Stimulated activated CD4-positive, alpha-beta T cell treated with anti-CD3 and anti-CD28 coated beads, Interleukin-1b, Interleukin-23, amount 100 ng/mL, for 1 hour (primary cell): ENCODE measurements at places on chromosomes 13 and 19.

- DNase-seq: no peak
Observed at GRCh38 chr13:78401873-78402707, 201.3 kb downstream of the POU4F1 start.

DNA sequence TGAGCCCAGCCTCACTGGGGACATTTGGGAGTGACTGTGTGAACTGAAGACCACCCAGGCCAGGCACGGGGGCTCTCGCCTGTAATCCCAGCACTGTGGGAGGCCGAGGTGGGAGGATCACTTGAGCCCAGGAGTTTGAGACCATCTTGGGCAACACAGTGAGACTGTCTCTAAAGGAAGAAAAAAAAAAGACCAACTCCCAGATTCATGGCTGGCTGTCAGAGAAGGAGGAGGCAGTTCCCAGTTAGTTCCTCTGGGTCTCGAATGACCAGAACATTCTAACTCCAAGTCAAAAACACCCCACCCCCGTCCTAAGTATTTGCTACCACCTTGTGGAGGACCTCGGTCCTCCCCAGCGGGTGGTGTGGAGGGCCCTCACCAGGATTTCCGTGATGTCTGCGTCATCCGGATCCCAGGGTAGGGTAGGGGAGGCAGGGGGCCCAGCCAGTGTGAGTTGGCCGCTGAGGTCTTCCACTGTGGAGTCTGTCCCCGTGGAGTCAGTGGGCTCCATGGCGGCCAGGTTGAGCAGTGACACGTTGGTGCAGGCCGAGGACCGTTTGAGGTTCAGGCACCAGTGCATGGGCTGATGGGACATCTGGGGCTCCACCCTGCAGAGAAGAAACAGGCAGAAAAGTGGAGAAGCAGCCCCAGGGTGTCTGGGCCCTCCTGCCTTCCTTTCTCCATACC, 1.3 kb downstream of the TSKS start:
- no peak for DNase-seq

- no peak for DNase-seq
Observed at GRCh38 chr13:37576601-37577000, 22.0 kb downstream of the POSTN start.

- DNase-seq: no peak
Observed at GRCh38 chr13:41614671-41615527, 157.5 kb downstream of the RGCC start.

GRCh38 chr19:46812977-46813838, 24.8 kb upstream of the SLC1A5 start:
- no peak for DNase-seq

GRCh38 chr19:38130399-38130798, 93.6 kb downstream of the DPF1 start:
- DNase-seq: no peak

DNA sequence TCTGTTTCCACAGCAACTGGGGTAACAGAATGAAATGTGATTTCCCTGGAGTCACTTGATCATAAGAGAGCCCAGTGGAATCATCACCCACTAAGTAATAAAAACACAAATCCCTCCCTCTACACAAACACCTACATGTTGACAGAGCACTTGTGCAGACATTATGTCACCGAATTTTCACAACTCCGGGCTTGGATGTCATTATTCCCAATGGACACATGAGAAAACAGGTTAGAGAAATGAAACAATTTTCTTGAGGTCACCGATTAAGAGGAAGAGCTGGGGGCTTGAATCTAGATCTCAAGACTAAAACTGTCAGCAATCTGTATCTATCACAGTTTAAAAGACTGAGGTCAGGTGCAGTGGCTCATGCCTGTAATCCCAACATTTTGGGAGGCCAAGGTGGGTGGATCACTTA, 3.1 kb downstream of the XRCC1 start:
- DNase-seq: no peak

- no peak for DNase-seq
Observed at GRCh38 chr19:35381318-35381717, 10.4 kb downstream of the GPR42 start.

- DNase-seq: no peak
Observed at GRCh38 chr13:31046711-31047279, 114.3 kb downstream of the TEX26 start.

- no peak for DNase-seq
Observed at GRCh38 chr13:23516190-23516589, 54.0 kb upstream of the TNFRSF19 start.

DNA sequence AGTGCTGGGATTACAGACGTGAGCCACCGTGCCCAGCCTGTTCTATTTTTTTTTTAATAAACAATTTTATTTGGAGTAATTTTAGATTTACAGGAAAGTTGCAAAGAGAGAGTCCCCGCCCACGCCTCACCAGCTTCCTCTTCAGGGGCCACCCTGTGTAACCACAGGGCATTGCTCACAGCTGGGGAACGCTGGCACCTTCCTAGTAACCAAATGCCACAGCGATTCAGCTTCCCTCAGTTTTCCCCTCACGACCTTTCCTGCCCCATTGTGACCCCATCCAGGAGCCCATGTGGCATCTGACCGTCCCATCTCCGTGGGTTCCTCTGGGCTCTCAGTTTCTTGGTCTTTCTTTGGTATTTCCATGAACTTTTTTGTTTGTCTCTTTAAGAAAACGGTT, 83.9 kb downstream of the GNG7 start:
- no peak for DNase-seq

- peak; percentile 4 for DNase-seq
Observed at GRCh38 chr19:5292822-5293611, 47.6 kb downstream of the PTPRS start.

DNA sequence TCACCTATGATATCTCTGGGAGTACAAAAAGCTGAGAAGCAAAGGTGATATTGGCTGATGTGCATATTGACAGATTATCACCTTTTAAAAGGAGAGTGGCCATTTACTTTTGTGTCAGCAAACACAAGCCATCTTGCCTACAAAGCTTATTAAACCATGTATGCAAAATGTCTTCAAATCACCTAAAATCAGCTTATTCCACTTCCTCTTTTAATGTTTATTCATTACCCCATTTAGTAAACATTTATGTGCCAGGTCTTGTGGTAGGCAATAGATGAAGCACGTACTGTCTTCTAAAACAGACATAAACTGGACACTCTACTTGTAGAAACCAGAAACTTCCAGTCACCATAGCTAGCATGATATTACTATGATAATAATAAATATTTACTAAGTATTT, 354.6 kb downstream of the RBM26 start:
- DNase-seq: no peak

GRCh38 chr13:65336087-65336749, 1893.9 kb downstream of the PCDH9 start:
- DNase-seq: no peak

- peak; percentile 81 for DNase-seq
Observed at GRCh38 chr19:7926021-7926726, at the start of gene CTXN1. Gene CTXN1, minus strand, starts transcription at chr19:7926135. Its CDS starts 597 bp downstream, at chr19:7925538.

- no peak for DNase-seq
Observed at GRCh38 chr19:46133101-46133627, 8.7 kb upstream of the IGFL3 start.

- DNase-seq: no peak
Observed at GRCh38 chr13:23608701-23609413, 38.6 kb downstream of the TNFRSF19 start.

- DNase-seq: no peak
Observed at GRCh38 chr19:14460935-14461334, 14.2 kb downstream of the PTGER1 start.

GRCh38 chr19:18291590-18292461, 10.4 kb upstream of the JUND start:
- DNase-seq: no peak

DNA sequence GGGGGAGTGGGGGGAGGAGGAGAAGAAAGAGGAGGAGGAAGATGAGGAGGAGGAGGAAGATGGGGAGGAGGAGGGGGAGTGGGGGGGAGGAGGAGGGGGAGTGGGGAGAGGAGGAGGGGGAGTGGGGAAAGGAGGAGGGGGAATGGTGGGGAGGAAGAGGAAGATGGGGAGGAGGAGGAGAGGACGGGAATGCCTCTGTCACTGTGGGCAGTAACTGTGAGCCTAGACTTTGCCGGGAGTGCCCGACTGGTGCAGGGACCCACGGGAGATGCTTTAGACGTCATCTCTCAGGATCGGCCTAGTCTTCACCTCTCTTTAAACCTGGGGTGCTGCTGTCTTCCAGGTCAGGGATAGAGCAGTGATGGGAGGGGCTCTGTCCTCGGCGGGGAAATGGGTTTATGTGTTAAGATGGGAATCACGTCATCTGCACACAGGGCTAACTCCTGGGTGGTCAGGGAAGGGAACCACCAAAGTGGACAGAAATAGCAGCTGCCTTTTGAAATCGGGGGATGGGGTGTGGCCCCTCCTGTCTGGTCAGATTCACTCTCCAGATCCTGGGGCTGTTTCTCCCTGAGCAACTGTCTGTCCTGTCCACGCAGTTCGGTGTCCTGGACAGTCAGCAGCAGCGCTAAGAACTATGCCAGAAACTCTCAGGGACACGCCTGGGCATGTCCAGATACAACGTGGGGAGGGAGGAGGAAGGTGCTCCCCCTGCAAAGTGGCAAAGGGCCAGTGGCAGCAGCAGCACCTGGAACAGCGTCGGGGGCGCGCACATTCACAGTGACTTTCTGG, 26.9 kb downstream of the GAS6 start:
- no peak for DNase-seq

- no peak for DNase-seq
Observed at GRCh38 chr13:34591129-34591528, 350.9 kb upstream of the NBEA start.

DNA sequence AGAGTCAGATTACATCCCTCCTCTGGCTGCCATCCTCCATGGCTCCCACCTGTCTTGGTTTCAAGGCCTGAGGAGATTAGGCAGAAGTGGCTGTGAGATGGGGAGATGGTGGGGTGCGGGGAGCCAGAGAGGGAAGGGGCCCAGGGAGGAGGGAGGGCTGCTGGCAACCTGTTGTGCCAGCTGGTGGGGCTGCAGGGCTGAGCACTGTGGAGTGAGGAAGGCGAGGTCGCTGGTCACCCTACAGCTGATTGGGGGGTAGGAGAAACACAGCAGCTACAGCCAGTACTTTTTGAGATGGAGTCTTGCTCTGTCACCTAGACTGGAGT, 48.3 kb downstream of the CD320 start:
- no peak for DNase-seq

GRCh38 chr19:1650650-1651567, 1.5 kb downstream of the TCF3 start:
- no peak for DNase-seq

- peak; percentile 69 for DNase-seq
Observed at GRCh38 chr19:11293433-11294389, 2.2 kb upstream of the TSPAN16 start.

DNA sequence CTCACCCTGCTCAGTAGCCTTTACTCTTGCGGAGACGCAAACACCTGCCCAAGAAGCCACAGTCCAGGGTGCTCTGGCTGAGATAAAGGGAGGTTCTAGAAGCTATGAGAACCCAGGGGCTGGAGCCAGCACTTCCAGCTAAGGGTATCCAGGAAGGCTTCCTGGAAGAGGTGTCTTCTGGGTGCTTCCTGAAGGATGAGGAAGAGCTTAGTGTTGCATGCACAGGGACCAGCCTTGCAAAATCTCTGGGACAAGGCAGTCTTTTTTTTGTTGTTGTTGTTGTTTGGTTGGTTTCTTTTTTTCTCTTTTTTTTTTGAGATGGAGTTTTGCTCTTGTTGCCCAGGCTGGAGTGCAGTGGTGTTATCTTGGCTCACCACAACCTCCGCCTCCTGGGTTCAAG, 20.6 kb downstream of the MYBPC2 start:
- no peak for DNase-seq

DNA sequence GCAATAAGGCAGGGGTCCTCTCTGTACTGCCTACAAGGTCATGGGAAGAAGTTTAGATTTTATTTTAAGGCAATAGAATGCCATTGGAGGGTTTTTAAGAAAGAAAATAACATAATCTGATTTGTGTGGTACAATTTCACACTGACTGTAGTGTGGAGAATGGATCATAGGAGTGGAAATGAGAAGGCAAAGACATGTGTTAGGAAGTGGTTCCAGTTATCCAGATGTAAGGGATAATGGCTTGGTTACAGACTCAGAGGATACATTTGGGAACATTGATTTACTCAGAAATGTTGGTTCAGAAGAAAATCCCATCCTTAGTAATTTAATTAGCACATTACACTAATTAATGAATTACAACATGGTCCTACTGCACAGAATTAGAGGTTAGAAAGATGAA, 788.2 kb downstream of the SLITRK5 start:
- DNase-seq: no peak

DNA sequence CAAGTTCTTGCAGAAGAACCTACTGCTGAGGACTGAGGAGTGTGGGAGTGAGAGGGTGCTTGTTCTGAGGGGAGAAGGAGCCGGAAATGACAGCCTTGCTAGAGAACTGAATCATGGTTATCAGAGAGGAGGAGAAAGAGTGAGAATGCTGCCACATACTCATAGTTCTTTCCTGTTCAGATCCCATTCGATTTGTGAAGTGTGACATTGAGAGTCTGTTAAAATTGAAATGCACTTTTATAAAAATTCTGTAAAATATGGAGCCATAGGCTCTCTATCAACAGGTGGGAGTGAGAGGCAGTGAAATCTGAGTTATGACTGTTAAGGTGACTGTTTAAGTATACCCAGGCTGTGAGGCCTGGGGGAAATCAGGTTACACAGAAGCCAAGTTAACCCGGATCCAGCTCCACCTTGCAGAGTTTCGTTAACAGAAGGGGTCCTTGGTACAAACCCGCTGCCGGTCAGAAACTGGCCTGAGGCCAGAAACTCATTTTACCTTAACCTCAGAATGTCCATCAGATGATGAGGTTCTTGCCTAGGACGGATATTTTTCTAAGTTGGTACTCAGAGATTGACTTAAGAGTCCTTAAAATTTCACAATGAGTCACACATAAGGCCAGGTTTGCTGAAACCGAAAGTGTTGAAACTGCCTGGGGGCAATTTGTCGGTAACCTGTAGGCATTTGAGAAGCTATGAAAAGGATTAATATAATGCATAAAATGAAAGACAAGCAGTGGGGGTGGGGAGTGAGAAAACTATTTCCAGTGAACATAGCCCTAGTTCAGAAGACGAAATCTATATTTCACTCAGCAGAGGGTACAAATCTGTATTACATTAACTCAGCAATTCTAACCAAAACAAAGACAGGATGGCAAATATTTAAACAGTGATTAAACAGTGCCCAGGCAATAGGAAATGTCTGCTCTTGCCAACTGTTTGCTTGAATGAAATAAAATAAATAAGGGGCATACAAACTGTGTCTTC, 350.5 kb downstream of the KCNRG start:
- peak; percentile 17 for DNase-seq
